ENCODE measurements at places on chromosomes 16 and 17. TPM values are rescaled to one million over a fixed set of nuclear protein-coding genes. Genes with fewer than 3 reads are reported as not detected.
A peak's percentile ranks its signal among the peaks of the same experiment; 100 is the strongest.

PIRT gene
- not detected for total RNA-seq

CCL8 gene
- total RNA-seq = not detected

GRCh38 chr16:5461574-5461973 is 364.0 kb upstream of the EEF2KMT start:
- no peak for DNase-seq

DNA sequence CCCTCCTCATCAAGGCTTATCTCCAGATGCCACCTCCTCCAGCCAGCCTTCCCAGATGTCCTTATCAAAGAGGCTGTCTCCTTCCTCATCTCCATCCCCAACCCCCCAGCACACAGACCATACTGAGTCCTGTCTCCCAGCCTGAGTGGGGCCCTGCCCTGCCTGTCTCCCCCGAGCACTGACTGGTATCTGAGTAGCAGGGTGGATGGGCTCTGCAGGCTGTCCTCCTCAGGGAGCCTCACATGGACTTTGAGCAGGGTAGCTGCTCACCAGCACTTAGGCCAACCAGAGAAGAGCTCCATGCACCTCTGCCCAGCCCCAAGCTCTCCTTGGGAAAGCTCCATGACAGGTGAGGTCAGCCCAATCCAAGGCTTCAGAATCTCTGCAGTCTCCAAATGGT is 20.0 kb upstream of the ITGA3 start:
- DNase-seq = no peak

DNA sequence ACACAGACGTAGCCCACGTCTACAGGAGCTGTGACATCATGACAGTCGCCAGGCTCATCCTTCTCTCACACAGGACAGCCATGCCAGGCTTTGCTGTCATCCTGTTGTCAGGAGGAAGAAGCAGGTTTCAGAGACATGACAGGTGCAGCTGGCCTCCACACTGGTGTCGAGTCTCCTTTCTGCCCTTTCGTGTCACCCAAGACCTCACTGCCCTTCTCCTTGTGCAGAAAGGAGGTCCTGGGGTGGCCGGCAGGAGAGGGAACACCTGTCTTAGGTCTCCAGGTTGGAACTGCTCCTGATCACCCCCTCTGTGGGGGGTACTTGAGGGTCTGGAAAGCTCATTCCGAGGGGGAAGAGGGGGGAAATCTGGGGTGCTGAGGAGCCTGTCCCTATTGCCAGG is 41.6 kb upstream of the IRF8 start:
- no peak for DNase-seq

- DNase-seq = peak; percentile 48
These were observed 26.8 kb downstream of the TRAP1 start for GRCh38 chr16:3690470-3690928.
